ENCODE measurements at places on chromosomes 3 and 15.

DNA sequence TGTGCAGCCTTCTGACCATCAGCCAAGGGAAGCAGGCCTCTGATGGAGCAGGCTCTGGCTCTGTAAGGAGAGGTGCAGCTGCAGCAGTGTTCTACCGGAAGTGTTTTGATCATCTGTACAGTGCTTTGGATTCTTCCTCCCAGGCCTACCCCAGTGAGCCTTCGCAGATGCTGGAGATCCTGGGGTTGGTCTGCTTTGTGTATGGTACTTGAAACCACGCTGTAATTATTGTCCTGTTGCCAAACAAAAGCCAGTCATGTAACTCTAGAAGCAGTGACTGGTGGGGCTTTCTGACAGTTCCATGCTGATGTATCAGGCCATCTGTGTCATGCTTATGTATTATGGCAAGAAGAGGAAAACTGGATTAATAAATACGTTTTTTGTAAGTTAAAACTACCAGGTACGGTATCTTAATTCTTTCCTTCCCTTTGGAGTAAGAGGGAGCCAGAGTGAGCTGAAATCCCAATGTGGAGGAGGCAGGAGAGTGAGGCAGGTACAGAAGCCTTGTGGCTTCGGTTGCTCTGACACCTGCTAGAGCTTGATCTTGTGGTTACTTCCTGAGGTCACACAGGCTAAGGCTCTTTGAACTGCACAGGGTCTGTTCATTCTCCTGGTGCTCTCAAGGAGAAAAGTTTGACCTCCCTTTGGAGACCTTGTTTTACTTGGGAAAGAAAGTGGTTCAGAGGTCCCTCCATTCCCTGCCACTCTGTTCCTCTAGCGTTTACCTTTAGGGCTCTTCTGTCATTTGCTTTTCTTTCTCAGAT is 3.7 kb downstream of the TMEM42 start:
- no peak for DNase-seq

GRCh38 chr3:42497009-42497731 is 5.3 kb upstream of the VIPR1 start:
- DNase-seq: no peak

DNA sequence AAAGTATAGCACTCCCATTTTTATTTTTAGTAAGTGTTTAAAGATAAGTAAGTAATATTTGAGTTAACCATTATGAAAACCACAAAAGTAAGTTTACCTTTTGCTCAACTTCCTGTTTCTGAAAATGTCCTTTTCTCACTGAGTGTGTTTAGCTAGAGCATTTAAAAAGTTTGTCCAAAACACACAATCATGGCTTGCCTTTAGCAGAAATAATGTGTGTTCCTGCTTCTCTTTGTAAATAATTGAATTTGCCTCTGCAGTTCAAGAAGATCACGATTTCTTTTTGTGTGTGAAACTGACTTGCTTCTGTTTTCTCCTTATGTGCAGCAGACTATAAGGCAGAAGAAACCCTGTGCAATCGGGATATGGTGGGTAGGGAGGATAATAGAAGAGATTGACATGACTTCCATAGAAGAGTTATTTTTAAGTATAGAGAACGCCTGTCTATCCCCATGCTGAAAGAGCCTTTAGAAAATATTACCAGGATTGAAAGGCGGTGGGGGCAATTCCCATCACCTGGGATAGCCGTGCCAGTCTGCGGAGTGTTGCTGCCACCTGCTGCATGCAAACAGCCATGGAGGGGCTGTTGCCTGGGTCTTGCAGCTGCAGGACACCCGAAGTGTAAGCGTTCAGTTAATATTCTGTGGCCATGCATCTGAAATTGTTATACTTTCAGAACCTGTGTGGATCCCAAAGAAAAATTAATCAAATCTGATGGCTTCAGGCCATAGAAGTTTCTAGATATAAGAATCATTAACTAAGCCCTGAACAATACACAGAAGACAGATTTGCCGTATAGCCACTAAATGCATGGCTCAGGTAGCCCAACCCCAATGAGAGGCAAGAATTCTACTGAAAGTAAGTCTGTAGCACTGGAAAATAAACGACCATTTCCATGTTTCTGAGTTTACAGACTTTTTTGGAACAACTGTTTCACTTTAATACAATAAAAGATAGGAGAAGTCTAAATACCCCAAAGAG is 2.4 kb upstream of the CD96 start:
- peak; percentile 35 for DNase-seq

DNA sequence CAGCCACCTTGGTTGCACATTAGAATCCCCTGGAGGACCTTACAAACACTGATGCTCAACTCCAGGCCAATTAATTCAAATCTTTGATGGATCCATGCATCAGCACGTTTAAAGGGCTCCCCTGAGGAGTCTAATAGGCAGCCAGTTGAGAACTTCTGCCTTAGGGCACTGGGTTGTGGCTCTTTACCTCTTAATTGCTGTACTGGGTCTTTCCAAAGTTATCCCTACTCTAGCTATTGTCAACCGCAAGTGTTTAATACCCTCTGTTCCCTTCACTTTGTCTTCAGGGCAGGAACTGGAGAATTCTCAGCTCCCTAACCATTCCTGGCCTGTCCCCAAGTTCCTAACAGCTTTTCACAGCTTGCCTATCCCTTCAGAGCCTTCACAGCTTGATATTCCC is 15.0 kb upstream of the FAM174B start:
- no peak for DNase-seq

- DNase-seq: no peak
These were observed 216.1 kb downstream of the WNT5A start for GRCh38 chr3:55270976-55271375.

DNA sequence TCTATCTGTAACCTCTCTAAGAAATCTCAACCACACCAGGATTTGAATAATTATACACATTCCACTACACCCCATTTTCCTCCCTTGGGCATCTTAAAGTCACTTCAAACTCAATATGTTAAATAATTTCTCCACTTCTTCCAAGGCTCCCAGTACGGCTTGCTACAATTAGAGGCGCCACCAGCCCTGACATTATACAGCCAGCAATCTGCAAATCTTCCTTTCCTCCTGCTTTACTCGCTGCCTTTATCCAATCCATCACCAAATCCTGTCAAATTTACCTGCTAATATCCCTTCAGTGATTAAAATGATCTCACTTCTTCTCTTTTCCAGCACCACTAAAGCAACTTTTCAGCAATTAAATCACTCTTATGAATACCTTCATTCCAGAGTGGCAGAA is 13.9 kb downstream of the WWTR1 start:
- DNase-seq: no peak

All from stimulated activated CD8-positive, alpha-beta memory T cell treated with anti-CD3 and anti-CD28 coated beads, Interleukin-7, amount 100 ng/mL, for 1 hour (primary cell).